ENCODE measurements at places on chromosomes 3 and 15. TPM values are rescaled to one million over a fixed set of nuclear protein-coding genes. Genes with fewer than 3 reads are reported as not detected.

DNA sequence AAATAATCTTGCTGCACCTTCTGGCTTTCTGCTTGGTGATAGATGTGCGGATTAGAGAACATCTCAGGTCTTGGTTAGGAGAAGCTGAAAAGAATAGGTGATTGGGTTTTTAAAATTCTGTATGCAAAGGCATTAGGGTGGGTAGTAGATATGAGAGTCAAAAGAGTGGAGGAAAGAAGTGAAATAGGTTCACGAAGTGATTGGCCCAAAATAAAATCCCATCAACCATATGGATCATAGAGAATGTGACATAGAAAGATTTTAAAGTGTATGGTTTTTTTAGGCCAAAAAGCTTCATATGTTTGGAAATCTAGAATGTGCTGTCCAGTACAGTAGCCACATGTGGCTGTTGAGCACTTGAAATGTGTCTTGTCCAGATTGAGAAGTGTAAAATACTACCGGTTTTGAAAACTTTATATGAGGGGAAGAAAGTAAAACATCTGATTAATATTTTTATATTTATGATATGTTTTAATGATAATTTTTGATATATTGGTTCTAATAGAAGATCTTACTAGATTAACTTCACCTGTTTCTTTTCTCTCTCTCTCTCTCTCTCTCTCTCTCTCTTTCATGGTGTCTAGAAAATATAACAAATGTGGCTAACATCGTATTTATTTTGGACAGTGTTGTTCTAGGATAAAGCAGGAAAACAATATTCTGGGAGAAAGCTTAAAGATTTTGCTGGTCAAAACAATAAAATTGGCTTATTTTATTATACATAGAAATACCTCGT lies 2.9 kb downstream of the MBNL1 start:
- DNase-seq, result no peak

- DNase-seq, result no peak
Observed at GRCh38 chr3:16800361-16800760, 84.4 kb upstream of the PLCL2 start.

CX3CR1 gene
- not detected for total RNA-seq

MYZAP gene
- 3.2 TPM for total RNA-seq

TRH gene
- total RNA-seq, result not detected
